ENCODE measurements at places on chromosomes 11 and 22.

- no peak for DNase-seq
These were observed 147.9 kb downstream of the FEZ1 start for GRCh38 chr11:125348141-125348651.

- no peak for DNase-seq
These were observed 70.7 kb upstream of the THY1 start for GRCh38 chr11:119493712-119494111.

DNA sequence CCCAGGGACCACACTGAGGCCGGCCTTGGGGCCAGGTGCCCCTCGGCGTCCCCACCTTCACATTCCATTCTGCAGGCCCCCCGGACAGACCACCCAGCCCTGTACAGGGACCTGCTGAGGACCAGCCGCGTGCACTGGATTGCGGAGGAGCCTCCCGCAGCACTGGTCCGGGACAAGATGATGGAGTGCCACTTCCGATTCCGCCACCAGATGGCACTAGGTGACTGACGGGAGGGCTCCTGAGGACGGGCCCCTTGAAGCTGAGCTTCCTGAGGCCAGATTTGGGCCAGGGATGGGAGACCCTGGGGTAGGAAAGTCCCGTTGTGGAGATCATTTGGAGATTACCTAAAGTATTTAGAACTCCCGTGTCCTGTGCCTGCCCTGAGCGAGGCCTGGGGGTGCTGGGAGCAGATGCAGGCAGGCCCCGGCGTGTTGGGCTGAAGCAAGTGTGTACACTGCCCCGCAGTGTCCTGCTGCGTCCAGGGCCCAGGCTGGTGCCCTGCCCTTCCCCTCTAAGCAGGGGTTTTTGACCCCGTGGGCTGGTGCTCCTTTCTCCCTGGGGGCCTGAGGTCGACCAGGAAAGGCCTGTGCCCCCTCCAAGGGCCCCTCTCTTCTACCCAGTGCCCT, 20.0 kb downstream of the TRMU start:
- peak; percentile 49 for DNase-seq

DNA sequence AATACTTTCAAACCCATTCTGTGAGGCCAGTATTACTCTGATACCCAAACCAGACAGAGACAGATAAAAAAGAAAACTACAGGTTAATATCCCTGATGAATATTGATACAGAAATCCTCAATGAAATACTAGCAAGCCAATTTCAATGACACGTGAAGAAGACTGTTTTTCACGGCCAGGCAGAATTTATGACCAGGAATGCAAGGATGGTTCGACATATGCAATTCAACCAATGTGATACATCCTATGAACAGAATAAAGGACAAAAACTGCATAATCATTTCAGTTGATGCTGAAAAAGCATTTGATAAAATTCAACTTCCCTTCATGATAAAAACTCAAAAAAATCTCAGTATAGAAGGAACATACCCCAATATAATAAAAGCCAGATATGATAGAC, 44.5 kb downstream of the SLC22A24 start:
- no peak for DNase-seq

GRCh38 chr11:66462911-66463310, 3.8 kb upstream of the PELI3 start:
- DNase-seq = no peak

DNA sequence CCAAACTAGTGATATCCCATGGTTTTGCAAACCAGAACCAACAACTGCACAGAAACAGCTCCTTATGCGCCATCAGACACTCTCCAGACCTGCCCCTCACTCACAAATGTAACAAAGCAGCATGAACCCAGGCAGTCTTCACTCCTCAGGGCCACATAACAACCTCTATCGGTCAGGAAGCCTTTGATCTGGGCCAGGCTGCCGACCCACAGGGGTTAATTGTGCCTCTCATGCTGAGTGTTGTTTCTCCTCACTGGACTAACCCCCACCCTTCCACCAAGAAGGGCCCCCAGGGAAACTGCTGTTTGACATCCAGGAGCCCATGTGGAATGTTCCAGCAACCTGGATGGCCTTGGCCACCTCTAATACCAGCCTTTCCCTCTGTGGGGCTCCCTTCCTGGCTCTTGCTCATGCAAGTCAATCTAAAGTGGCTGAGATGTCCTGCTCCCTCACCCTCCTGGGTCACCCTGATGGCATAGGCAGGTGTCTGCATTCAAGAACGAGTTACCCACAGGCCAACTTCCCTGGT, 7.9 kb upstream of the RGL4 start:
- DNase-seq = no peak

DNA sequence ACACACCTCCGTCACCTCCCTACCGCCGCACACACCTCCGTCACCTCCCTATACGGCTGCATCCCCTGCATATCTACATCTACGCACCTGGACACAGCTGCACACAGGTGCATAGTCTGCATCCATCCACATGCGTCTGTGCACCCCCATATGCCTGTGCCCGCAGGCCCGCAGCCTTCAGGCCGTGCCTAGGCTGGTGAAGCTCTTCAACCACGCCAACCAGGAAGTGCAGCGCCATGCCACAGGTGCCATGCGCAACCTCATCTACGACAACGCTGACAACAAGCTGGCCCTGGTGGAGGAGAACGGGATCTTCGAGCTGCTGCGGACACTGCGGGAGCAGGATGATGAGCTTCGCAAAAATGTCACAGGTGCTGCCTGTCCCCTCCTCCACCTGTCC, 4.8 kb downstream of the PKP3 start:
- no peak for DNase-seq

GRCh38 chr11:16812274-16812673, 73.8 kb downstream of the C11orf58 start:
- no peak for DNase-seq

GRCh38 chr11:95697614-95698408, 91.8 kb downstream of the FAM76B start:
- DNase-seq = no peak

- no peak for DNase-seq
These were observed 32.7 kb downstream of the CD6 start for GRCh38 chr11:61004180-61004611.
